ENCODE measurements at places on chromosomes 4 and X.

- DNase-seq, result no peak
Observed at GRCh38 chr4:18442957-18443356, 421.4 kb upstream of the LCORL start.

- DNase-seq, result no peak
Observed at GRCh38 chrX:66015900-66016689, 23.8 kb downstream of the VSIG4 start.

- DNase-seq, result no peak
Observed at GRCh38 chrX:49250578-49250977, 13.9 kb downstream of the FOXP3 start.

GRCh38 chr4:21901831-21902230 lies 46.7 kb downstream of the KCNIP4 start:
- no peak for DNase-seq

DNA sequence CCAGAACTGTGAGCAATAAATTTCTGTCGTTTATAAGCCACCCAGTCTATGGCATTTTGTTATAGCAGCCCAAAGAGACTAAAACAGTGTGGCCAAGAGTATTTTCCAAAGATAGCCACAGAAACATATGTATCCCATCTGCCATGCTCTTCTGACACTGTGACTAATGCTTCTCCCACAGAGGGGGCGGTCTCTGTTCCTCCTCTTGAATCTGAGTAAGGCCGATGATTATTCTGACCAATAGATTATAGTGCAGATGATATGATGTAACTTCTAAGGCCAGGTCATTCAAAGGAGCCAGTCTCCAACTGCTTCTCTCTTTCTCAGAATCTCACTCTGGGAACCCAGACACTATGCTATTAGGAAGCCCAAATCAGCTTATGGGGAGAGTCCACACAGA lies 570.7 kb downstream of the BCOR start:
- no peak for DNase-seq

DNA sequence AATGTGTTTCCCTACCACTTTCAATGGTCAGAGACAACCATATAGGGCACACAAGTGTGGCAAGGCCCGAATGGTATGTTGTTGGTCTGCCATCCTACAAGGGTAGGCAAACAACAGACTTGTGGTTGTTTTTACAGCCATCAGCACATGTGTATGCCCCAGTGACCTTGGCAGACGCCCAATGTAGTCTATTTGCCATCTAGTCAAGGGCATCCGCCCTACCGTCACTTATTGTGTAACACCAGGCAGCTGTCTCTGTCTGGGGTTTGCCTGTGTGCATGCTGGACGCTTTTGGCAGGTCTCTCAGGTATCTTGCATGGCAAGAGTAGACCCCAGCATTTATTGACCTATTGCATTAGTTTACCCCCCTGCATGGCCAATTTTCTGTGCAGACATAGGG lies 1145.5 kb upstream of the POU3F4 start:
- no peak for DNase-seq

DNA sequence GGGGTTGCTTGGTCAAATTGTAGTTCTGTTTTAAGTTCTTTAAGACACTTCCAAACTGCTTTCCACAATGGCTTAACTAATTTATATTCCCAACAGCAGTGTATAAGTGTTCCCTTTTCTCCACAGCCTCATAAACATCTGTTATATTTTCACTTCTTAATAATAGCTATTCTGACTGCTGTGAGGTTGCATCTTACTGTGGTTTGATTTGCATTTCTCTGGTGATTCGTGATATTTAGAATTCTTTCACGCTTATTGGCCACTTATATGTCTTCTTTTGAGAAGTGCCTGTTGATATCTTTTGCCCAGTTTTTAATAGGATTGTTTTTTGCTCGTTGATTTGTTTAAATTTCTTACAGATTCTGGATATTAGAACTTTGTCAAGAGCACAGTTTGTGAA lies 278.6 kb upstream of the ITM2A start:
- DNase-seq, result no peak

DNA sequence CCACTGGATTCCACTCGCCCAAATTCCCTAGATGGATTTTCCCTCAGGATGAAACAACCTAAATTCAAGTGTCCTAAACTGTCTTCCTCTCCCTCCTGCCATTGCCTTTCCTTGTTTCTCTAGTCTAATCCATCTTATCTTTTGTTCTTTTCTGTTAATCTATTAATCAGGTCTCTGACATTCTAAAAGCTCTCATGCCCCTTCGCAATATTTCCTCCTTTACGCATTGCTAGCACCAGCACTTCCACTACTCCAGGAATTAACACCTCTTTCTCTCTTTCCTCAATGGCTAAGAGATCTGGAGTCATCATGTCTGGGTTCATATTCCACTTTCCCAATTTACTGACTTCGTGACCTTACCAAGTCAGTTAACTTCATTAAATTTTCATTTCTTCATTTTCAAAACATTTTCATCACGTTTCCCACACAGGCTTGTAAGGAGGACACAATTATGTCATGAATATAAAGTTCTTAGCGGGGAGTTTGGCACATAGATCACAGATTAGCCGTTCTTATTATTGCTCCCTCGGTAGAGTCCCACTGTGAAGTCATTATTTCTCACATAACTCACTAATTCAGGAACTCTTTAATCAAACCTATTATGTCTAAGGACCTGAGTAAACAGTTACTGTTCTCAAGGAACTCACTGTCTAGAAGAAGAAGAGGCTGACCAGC lies 45.3 kb downstream of the FAT4 start:
- DNase-seq, result no peak

- no peak for DNase-seq
Observed at GRCh38 chr4:83180431-83180968, 66.0 kb upstream of the PLAC8 start.

DNA sequence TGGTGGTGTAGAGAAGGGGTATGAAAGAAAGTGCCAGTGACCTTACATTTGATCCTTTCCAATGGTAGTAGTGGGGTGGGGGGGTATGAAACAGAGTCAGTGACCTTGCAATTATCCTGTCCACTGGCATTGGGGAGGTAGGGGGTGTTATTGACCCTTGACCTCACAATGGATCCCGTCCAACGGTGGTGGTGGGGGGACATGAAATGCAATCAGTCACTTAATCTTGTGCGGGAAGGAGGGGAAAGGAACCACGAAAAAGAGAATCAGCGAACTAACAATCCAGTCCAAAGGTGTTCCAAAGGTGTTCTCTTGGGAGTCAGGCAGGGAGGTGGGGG lies 619 bp upstream of the PDK3 start:
- no peak for DNase-seq

DNA sequence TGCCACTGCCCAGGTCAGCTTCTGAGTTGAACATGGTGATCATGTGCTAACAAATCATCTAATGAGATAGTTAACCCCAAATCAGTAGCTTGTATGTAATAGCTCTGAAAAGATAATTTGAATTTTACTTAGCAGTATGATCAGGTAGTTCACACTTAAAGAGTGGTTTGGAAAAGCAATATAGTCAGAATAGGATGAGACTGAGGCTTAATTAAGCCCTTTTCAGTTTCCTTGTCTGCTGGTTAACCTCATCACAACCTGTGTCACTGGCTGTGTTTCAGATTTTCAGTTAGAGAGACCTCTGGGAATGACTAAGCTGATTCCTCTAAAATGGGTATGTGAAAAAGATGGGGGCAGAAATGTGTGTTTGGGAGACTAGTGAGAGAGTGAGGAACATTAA lies 38.1 kb downstream of the GPR174 start:
- DNase-seq, result no peak

- no peak for DNase-seq
Observed at GRCh38 chr4:128470492-128471053, 183.0 kb upstream of the PGRMC2 start.

- no peak for DNase-seq
Observed at GRCh38 chr4:11441194-11441556, 12.5 kb upstream of the HS3ST1 start.

DNA sequence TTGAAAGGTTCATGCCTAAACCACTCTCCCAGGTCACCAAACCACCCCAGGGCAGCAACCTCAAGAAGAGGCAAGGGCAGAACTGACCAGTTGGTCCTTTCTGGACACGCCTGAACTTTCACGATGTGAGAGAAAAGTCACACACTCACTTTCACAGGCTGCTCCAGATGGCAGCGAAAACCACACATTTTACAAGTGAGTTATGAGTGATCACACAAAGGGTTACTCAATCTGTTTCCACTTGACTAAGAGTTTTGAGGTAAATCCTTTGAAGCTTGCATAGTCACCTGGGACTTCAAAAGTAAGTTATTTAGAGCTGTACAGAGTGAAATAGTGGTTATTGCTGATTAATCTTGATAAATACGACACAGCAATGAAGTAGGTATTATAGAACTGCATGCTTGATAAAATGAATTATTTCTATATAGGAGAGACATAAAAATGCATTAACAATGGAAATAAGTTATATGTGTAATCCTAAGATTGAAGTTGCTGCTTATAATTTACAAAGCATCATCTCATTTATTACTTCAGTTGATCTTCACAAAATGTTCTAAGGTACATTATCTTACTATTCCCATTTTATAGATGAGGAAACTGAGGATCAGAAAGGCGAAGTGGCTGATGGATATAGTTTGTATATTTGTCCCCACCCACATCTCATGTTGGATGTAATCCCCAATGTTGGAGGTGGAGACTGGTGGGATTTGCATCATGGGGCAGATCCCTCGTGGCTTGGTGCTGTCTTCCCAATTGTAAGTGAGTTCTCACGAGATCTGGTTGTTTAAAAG lies 103.0 kb upstream of the KLF3 start:
- DNase-seq, result no peak
